ENCODE measurements at places on chromosomes 7 and 10.

DNA sequence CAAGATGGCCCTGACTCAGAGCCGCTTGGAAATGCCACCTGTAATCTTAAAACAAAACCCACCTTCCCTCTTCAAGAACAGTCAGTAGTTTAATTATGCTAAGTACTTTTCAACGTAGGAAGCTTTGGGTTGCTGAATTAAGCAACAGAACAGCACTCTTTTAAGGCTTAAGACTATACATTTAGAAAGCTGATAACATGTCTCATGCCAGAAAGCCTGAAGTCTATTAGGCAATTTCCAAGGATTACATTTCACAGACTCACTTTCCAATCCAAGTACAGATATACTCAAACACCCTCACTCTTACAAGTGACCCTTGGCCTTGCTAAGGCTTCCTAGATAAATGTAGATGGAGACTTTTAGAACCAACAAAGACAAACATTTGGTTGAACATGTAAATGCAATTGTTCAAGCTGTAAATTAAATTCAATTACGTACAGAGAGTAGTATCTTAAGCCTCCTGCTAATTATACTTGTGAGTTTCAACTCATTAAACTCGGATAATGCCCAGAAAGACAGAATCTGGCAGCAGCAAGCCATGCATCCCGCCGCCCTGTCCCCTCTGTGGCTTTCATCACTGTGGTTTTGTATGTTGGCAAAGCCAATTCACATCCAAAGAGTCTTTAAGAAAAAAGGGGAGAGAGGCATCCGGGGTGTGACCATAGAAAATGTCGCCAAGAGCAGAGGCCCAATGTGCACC, 283.1 kb upstream of the NRP1 start:
- no peak for DNase-seq

DNA sequence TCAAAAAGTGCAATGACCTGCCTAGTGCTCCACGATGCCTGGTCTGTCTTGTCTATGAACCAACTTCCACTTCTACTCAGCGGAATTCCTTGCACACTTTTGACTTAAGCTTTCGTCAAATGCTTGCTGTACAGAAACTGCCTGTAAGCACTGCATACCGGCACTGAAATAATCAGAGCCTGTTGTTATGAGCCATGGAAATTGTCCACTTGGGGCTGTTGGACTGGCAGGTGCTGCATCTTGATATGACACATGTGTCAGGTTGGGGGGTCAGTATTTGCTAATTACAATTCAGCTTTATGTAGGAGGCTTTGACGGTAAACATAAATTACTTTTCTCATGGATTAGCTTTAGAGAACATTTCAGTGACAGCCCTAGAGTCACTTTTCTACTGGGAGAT, 32.0 kb upstream of the KLF6 start:
- DNase-seq: no peak

DNA sequence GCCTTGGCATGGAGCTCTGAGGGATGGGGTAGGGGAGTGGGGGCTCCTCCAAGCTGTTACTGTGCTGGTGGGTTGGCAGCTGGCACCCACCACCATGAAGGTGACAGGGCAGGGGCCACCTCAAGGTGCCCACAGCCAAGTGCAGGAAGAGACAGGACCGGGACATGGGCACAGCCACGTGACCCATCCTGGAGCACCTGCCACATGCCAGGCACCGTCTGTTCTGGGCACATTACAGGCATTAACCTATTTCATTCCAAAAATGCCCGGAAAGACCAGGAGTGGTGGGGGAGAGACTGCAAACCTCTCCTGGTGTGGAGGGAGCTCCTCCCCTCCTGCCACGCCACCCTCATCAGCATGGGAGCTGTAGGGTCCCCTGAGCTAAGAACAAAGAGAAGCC, 56.7 kb downstream of the CAMK2B start:
- no peak for DNase-seq

GRCh38 chr7:78018641-78019446, 220.3 kb downstream of the PHTF2 start:
- no peak for DNase-seq

GRCh38 chr7:114102996-114103395, 184.2 kb upstream of the PPP1R3A start:
- no peak for DNase-seq

DNA sequence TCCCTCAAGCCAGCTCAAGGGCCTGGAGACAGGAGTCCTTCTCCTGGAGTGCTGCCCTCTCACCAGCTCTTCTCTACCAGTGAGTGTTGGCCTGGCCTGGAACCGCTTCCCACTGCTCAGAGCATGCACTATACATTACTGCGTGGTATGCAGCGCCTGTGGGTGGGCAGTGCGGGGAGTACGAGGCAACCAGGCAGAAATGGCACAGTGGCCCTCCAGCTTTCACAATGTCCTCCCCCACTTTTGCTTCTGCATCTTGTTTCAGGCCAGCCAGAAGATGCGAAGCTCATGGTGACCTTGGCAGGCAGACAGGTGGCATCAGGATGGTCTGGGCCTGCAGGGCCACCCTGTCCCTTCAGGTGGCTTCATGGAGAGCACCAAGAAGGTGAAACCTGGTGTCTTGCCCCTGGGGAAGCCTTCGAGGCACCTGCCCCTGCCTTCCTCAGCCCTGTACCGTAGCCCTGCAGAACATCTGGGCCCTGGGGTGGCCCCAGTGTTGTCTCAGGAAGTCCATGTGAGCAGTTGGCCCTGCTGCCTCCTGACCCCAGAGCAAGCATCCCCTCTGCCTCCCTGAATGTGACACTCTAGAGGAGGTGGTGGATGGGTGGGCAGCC, 35.8 kb downstream of the RASGEF1A start:
- peak; percentile 60 for DNase-seq

- DNase-seq: no peak
Measured at GRCh38 chr7:114392686-114393085, 21.9 kb upstream of the FOXP2 start.

GRCh38 chr10:11192304-11193000, 174.8 kb downstream of the CELF2 start:
- DNase-seq: no peak

DNA sequence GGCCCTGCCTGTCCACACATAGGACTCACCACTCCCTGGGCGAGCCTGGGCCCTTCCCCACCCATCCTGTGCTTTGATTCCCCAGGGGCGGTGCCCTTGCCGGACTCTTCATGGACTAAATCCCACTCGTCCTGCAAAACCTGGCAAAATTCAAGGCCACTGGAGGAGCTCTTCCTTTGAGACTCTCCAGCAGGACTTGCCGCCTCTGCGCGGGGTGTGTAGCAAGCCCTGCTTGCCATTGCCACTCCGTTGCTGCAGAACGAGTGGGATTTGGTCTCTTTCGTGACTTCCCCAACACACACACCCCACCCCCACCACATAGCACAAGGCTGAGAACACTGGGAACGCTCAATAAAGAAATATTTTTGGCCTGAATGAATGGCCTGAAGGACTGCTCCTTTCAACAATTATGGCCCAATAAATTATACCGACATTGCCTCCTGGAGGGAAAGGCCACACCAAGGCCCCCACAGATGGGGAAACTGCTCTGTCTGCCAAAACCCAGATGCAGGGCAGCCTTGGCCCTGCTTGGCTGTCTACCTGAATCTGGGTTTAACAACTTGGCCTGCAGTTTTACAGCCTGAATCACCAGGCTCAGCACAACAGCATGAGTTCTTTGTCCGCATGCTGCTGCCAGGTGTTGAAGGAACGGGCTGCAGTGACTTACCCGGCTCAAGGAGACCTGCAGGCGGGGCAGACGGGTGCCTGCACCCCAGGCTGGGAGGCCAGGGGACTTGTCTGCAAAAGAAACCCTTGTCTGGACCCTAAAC, 72.8 kb upstream of the KAT6B start:
- no peak for DNase-seq

GRCh38 chr7:21579341-21580072, 36.7 kb downstream of the DNAH11 start:
- DNase-seq: no peak

DNA sequence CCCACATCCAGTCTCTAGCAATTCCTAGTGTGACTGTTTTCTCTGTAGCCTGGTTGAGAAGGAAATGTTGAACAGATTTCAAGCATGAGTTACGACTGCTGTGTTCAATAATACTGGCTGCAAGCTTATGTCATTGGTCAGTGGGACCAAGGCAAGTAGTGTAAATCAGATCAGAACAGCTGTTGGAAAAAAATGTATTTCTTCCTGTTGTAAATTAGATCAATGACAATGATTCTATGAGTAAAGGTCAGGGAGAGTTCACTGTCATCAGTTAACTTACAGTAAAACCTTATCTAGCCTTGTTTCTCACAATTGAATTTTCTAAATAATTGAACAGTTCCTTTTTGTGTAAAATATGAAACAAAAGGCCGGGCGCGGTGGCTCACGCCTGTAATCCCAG, 6.7 kb downstream of the OTUD1 start:
- no peak for DNase-seq

- DNase-seq: peak; percentile 95
Measured at GRCh38 chr10:87094373-87095235, at the start of the genes GLUD1 and SHLD2. GLUD1 (minus strand) TSS chr10:87094843; CDS start chr10:87094769, 74 bp downstream. SHLD2 (plus strand) TSS chr10:87095206; CDS start chr10:87151355, 56,149 bp downstream.

Data from activated effector memory CD4-positive, alpha-beta T cell treated with anti-CD3 and anti-CD28 coated beads, Interleukin-2, amount 50 U/mL, for 16 hours (primary cell).